Kidney glomerular epithelial cell (primary cell): ENCODE measurements at places on chromosomes 2 and 18.

- no peak for DNase-seq
Measured at GRCh38 chr18:56298935-56299334, 339.5 kb downstream of the TXNL1 start.

- DNase-seq: no peak
Measured at GRCh38 chr18:78641689-78642231, 337.9 kb upstream of the SALL3 start.

DNA sequence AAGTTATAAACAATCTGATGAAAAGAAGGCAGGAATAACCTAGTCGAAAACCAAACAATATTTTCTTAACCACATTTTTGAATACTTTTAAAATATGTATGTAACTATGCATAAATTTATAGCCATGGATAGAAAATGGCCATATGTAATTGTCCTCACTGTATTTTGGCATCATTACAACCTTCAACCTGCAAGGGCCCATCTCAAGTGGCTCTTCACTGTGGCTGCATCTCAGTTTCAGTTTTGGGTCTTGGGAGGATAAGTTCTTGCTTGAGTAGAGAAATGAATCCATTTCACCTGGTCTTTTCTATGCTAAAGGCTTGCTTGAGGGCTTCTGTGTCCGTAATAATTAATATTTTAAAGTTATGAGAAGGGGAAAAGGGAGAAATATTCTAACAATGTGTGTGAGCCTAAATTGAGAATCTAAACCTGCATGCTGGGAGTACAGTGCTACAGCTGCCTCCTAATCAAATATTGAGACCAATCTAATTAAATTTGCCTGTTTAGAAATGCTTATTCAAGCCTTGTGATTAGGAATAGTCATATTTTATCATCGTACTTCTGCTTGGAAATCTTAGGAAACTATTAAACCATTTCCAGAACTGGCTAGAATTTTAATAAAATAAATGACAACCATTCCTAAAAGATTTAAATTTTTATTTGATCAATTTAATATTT is 92.5 kb downstream of the EML4 start:
- no peak for DNase-seq

DNA sequence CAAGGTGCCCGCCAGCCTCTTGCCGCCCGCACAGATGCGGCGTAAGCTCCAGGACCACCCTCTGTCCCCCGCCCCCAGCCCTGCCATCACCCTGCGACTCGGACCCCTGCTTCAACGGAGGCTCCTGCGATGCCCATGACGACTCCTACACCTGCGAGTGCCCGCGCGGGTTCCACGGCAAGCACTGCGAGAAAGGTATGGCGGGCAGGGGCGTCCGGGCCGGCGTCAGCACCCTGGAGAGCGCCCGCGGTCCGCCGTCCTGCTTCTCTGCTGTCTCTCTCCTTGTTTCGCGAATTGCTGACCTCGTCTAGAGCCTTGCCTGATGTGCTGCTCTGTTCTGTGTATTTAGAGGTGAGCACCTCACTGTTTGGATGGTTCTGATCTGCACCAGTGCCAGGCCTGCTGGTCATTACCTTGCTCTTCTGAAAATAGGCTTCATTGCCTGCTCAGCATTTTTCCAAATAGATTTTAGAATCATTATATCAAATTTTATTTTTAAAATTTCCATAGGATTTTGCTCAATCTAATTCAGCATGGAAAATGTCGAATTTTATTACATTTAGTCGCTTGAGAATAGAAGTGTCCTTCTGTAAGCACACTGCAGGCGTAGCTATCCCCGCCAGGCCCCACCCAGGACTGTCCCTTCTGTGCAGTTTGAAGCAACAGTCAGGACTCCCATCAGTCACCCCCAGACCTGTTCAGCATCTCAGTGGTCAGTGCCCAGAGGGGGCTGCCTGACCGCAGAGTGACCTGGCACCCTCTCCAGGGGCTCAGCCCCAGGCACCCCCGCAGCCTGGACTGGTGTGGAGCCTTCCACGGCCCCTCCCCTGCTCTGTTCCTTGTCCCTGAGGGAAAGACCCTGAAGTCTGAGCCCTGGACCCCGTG is 51.6 kb downstream of the SNED1 start:
- no peak for DNase-seq

DNA sequence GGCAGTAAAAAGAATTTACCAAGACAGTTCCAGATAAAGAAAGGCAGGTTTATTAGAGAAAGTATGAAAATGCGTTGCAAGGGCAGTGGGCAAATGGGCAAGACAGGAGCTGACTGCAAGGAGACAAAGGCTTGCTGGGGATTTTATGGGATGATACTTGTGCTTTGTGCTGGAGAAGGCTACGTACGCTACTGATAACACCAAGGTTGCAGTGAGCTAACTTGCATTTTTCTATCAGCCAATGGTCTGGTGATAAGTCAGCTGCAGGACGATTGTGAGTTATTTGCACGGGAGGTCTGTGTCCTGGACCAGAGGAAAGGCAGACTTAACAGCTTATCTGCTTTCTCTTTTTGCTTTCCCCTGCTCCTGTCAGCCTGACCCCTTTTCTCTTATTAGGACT is 116.5 kb downstream of the PMS1 start:
- no peak for DNase-seq

- DNase-seq: no peak
Measured at GRCh38 chr2:238716171-238716570, 131.7 kb upstream of the TWIST2 start.

- DNase-seq: no peak
Measured at GRCh38 chr2:201759567-201759966, 21.2 kb downstream of the ALS2 start.

GRCh38 chr2:101754618-101755017 is 57.1 kb downstream of the MAP4K4 start:
- peak; percentile 46 for DNase-seq

- DNase-seq: peak; percentile 15
Measured at GRCh38 chr2:101295895-101296294, 12.6 kb downstream of the RNF149 start.

DNA sequence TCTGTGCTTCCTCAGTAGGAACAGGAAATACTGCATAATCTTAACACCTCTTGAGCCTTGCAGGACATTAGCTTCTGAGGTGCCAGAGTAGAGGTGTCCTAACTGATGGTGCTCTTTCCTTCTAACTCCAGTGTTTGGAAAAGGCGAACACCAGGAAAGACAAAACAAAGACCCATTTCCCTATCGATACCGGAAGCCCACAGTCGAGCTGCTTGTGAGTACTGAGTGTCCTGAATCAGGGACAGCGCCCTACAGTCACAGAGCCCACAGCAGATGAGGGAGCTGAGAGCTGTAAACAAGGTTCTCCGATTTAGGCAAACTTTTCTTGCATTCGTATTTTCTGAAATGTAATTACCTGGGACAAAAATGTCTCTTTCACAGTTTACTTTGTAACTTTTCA is 50.7 kb downstream of the SLC14A2 start:
- no peak for DNase-seq

DNA sequence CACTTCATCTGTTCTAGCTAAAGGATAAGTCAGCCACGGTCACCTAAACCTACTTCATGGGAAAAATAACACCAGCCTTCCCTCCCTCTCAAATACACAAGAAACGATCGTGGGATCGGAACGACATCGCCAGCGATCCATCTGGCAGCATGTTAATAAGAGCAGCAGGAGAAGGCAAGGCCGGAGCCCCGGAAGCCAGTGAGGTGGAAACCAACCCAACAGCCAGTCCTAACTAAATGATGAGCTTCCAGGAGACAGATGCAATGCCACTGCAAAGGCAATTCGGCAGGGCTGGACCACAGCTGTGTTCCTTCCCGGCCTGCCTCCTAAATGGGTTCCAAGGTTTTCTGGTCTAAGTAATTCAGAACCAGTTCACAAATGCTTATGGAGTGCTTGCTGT is 117.5 kb downstream of the TMEM163 start:
- no peak for DNase-seq

- no peak for DNase-seq
Measured at GRCh38 chr2:238170386-238171071, 11.8 kb downstream of the ERFE start.

- peak; percentile 91 for DNase-seq
Measured at GRCh38 chr2:112627060-112628040, 18.4 kb upstream of the SLC20A1 start.

- no peak for DNase-seq
Measured at GRCh38 chr2:22946553-22946952, 438.4 kb upstream of the KLHL29 start.

DNA sequence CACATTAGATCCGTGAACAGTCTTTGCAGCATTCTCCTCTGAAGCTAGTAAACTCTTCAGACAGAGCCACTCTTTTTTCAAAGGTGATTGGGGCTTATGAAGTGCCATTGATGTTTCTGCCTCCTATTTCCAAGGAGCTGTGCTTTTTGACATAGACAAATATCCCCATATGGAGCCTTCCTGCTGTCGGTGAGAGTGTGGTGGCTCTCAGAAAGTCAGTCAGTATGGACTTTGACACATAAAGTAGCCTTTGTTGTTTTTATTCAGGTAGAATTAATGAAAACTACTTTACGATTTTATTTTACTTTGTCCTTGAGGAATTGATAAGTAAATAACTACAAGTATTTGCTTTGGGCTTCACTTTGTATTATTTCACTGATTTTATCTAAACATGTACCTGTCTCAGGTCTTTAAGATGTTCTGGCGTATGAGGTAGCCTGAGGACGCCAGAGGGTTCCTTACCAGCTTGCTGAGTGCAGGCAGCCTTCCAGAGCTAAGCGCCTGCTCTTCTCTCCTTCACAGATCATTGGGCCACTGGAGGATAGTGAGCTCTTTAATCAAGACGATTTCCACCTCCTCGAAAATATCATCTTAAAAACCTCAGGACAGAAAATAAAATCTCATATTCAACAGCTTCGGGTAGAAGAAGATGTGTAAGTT is 69.7 kb downstream of the UGGT1 start:
- no peak for DNase-seq
